ENCODE measurements at places on chromosomes 7 and 10. TPM values are rescaled to one million over a fixed set of nuclear protein-coding genes. Genes with fewer than 3 reads are reported as not detected.

RBP3 gene
- total RNA-seq, result not detected

KIF11 gene
- 2.0 TPM for total RNA-seq

PRKAG2 gene
- total RNA-seq, result 56.3 TPM

CHPF2 gene
- 39.4 TPM for total RNA-seq

FAM13C gene
- total RNA-seq, result not detected

FGL2 gene
- 7.0 TPM for total RNA-seq

PON3 gene
- not detected for total RNA-seq

ZNF853 gene
- 6.3 TPM for total RNA-seq

SPDYE1 gene
- 0.10 TPM for total RNA-seq

ARPC1B gene
- 142 TPM for total RNA-seq

SVOPL gene
- not detected for total RNA-seq

WIPF3 gene
- not detected for total RNA-seq

HMX3 gene
- not detected for total RNA-seq

GRID2IP gene
- 1.7 TPM for total RNA-seq

TSPAN15 gene
- total RNA-seq, result 0.52 TPM

TAS2R41 gene
- total RNA-seq, result not detected

CYP26A1 gene
- not detected for total RNA-seq

UTF1 gene
- not detected for total RNA-seq

GLI3 gene
- total RNA-seq, result not detected

MIOS gene
- 48.7 TPM for total RNA-seq

C10orf105 gene
- total RNA-seq, result not detected

APBB1IP gene
- total RNA-seq, result 99.8 TPM

OR13A1 gene
- 2.3 TPM for total RNA-seq

DUSP5 gene
- total RNA-seq, result 10.8 TPM

FOXI2 gene
- total RNA-seq, result not detected

GLCCI1 gene
- 45.7 TPM for total RNA-seq

ELN gene
- not detected for total RNA-seq

ZCCHC24 gene
- total RNA-seq, result 2.1 TPM

USP6NL gene
- total RNA-seq, result 62.6 TPM

ECHDC3 gene
- total RNA-seq, result 9.6 TPM

INHBA gene
- total RNA-seq, result not detected

ANTXRL gene
- not detected for total RNA-seq

GPR85 gene
- not detected for total RNA-seq

CFTR gene
- not detected for total RNA-seq

HIPK2 gene
- 58.2 TPM for total RNA-seq

MKX gene
- not detected for total RNA-seq

IGFBP3 gene
- total RNA-seq, result not detected

HOXA9 gene
- total RNA-seq, result not detected

LRIT1 gene
- total RNA-seq, result not detected

FXYD4 gene
- not detected for total RNA-seq

Data from B cell (primary cell).